ENCODE measurements at places on chromosomes 11 and 22.

DNA sequence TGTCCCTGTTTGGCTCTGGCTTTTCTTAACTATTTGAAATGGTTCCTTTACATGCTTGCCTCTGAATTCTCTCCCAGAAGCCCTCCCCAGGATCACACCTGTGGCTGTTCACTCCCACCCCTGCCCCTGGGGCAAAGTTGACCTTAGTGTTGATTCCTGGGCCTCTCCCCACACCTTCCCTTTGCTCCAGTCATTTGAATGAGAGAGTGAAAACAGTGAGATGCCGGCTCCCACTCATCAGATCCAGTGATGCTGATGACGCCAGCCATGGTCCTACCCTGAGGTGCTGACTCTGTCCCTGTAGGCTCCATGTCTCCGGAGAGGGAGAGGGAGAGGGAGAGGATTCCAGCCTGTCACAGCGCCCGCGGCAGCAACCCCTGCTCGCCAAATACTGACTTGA is 40.7 kb downstream of the LRP5 start:
- no peak for DNase-seq

DNA sequence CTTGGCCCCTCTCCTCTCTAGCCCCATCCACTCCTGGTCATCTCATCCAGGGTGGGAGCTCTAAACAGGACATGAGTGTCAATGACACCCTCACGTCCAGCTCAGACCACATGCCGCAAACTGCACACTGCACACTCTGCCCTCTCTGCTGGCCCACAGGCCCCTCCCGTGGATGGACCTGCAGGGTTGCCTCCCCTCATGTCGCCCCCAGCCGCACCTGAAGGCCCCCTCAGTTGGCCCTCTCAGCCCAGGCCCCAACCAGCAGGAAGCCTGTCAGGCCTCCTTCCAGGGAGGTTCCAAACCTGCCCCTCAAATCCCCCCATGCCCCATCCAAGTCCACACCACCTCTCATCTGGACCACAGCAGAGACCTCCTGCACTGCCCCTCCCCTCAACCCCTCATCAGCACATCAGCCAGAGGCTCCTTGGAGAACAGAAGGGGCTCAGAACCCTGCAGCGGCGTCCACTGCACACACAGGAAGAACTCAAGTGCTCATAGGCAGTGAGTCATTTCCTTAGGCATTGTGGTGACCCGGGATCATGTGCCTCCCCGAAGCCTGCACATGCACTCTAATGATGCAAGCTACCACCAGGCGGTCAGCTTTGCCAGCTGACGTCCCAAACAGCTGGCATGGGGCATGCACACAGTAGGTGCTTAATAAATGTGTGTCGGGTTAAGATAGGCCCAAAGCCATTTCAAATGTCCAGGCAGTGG is 12.9 kb upstream of the CDKN1C start:
- peak; percentile 19 for DNase-seq

DNA sequence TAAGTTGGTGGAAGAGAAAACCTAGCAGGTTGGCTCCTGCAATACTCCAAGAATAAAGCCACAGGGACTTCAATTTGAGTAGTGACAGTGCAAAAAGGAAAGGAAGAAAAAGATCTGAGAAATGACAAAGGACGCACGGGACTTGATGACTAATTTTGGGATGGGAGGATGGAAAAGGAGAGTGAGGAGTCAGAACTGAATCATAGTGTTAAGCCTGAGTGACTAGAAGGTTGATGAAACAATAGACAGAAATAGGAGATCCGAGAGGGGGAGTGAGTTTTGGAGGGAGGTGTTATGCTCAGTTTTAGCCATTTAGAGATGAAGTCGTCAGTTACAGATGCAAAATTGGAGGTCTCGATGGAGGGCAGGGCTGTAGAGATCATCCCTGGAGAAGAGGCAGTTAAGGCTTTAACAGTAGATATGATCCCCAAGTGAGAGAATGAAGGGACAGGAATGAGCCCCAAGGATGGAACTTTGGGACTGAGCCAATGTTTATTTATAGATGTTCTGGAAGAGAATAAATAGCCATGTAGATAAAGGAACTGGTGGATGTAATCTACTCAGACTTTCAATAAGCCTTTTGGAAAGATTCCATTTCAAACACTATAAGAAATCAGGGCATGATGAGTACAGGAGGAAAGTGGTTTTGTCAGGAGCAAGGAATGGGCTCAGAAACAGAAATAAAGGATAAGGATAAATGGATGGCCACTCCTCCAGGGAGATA is 108.9 kb upstream of the NCAM1 start:
- DNase-seq = no peak

DNA sequence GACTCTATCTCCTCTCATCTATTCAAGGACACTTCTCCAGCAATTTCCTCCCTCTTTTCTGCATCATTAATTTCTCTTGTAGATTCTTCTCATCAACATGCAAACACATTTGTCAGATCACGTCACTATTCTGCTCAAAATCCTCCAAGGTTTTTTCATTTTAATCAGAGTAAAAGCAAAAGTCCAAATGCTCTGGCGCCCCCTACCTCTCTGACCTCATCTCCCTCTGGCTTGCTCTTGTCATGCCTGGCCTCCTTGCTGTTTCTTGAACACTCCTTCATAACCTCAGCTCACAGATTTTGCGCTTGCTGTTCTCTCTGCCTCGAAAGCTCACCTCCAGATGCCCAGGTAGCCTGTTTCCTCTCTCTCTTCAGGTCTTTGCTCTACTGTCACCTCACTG is 22.4 kb downstream of the RTCB start:
- DNase-seq = no peak

DNA sequence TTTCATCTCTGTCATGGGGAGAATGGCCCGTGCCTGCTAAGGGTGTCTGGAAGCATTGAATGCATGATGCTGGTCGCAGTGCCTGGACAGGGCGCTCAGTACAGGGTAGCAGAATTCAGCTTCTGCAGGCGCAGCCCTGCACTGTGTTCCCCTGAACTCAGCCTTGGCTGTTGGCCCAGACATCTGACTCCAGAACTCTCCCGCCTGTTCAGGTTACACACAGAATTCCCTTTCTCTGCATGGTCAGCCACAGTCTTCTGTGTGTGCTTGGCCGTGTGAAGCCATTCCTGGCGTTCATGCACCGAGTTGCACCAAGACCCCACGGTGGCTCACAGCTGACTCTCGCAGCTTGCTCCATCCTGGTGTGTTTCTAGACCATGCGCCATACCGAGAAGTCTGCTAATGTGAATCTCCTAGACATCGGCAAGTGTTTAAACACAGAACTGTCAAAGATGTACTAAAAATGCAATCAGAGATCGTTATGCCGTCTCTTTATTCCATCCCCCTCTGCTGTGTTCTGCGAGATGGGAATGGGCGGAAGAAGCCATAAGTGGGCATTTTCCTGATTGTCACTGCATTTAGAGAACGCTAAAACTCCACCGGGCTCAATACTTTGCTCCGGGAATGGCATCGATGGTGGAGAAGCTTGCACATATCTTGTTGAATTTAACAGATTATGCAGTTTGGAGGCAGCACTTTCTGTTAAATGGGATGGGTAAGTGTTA is 55.6 kb downstream of the MPPED1 start:
- no peak for DNase-seq

DNA sequence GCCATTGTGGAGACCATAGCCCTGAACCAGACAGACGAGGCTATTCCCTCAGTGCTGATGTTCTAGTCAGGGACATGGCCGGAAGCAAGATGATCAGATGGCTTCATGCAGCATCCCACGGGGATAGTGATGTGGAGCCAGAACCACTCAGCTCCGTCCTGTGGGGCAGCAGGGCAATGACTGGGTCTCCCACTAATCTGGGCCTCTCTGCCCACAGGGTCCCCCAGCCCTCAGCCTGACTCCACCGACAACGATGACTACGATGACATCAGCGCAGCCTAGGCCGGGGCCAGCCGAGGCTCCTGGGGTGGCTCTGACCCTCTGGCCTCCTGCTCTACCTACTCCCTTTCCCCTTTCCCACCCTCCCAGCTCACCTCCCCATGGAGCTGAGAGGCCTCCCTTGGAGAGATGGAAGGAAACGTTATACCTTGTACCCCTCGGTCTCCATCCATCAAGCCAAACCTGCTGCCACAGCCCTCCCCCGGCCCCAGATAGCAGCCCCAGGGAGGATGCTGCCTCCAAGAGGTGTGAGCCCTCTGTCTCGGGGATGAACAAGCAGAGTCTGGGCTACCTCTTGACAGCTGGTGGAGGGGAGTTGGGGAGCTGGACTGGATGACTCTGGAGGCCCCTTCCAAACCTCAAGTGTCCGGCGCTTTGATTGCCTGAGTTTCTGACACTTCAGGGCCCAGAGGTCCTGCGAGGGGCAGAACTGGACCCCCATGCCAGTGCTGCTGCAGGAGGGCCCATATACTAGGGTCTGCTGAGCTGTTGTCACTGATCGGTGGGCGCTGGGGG is 47.8 kb downstream of the CD6 start:
- DNase-seq = no peak

- no peak for DNase-seq
Measured at GRCh38 chr11:6616596-6617250, 2.5 kb downstream of the TPP1 start.

DNA sequence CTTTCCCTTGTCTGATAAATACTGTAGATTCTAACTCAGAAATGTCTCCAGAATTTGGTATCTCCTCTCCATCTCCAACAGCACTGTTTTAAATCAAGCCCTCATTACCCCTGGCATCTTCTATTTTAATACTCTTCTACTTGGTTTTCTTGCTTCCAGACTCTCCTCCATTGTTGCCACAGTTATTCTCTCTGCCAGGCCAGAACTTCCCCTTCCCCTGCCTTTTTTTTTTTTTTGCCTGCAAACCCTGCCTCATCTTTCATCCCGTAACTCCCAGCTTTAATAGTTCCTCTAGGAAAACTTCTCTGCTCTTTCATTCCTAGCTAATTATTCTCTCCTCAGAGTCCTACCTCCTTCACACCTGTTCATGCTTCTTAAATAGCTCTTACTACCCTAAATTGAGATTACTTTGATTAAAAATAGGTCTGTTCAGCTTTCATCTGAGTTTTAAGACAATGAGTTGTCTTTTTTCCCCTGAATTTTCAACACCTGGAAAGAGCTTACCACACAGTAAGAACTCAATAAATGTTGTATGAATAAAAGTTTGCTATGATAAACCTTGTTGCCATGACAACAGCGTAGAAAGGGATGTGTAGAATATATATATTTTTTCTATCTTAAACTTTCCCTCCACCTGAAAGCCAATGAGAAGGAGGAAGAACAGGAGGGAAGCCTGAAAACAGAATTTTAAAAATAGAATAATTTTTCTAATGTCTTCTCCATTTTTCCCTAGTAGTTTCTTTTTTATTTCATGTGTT is 3.6 kb downstream of the IL18 start:
- DNase-seq = no peak

- no peak for DNase-seq
Measured at GRCh38 chr22:20117633-20118299, 740 bp upstream of the TRMT2A start.

- DNase-seq = no peak
Measured at GRCh38 chr11:105574974-105575373, 34.9 kb upstream of the GRIA4 start.

GRCh38 chr11:45658292-45658991 is 7.0 kb downstream of the CHST1 start:
- no peak for DNase-seq

- DNase-seq = no peak
Measured at GRCh38 chr22:46241396-46242007, 8.6 kb downstream of the CDPF1 start.

All from activated CD8-positive, alpha-beta memory T cell treated with anti-CD3 and anti-CD28 coated beads for 1 hour (primary cell).